ENCODE measurements at places on chromosomes 4 and X.

GRCh38 chr4:7686070-7686870, 251.5 kb upstream of the PSAPL1 start:
- no peak for DNase-seq

DNA sequence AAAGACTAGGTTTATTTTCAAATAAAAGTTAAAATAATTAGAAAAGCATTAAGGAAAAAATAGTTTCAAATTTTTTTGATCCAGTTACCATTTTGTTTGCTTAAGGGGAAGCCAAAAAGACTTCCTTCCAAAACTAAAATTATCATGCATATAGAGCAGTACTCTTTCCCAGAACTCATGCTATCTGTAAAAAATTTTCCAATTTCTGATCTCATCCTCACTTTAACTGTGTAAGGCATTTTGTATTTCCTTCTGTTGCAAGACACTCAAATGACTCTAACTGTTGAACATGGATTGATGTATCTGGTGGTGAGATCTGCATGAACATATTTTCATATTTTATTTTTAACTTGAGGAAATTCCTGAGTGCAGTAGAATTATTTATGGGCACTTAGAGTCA, 150.1 kb downstream of the ADAM29 start:
- DNase-seq: no peak

- DNase-seq: no peak
Observed at GRCh38 chrX:128759745-128760144, 707.5 kb upstream of the ACTRT1 start.

DNA sequence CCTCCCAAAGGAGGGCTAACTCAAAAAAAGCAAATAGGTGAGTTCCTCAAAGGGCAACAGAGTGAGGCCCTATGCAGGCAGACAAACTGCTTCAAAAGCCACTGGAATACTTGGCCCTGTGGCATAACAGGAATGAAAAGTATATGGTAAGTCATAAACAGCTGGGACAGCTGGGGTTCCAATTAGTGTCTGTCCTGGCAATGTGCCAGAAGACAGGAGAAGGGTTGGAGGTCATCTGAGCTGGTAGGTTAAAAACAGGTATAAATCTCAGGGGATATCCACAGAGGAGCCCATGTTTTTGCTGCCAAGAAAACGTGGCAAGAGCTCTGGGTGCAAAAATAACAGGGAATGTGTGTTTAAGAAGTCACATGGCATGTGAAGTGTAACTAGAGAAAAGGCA, 111.6 kb downstream of the APOOL start:
- DNase-seq: no peak

DNA sequence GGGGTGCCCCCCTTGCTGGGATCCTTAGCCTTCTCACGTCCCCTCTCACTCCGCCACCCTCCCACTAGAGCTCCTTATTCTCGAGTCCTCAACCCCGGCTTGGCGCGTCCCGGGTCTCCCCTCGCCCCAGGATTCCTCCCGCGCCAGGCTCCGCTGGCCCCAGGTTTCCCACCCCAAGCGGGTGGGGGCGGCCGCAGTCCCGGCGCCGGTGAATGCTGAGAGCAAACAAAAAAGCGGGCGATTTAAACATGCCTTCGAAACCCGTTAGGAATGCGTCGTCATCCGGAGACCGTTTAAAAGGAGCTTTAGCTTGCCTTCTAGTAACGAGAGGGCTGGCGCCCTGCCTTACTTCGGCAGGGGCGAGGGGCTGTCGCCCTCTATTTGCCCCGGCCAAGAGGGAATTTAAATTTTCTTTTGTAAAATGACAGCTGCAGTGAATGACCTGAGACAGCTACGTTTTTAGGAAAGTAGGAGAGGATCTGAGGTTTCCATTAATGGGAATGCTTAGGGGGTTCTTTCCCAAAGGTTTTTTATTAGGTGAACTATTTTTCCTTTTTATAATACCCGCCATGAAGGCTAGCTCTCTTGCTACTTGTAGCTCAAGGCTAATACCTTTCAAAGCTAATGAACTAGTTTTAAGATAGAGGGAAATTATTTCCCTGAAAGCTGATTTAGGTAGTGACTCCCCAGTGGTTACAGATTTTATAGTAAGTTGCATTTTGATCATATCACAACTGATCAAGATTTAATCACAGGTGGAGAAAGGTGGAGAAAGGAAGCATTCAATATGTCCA, 3.1 kb downstream of the JADE1 start:
- DNase-seq: peak; percentile 19

DNA sequence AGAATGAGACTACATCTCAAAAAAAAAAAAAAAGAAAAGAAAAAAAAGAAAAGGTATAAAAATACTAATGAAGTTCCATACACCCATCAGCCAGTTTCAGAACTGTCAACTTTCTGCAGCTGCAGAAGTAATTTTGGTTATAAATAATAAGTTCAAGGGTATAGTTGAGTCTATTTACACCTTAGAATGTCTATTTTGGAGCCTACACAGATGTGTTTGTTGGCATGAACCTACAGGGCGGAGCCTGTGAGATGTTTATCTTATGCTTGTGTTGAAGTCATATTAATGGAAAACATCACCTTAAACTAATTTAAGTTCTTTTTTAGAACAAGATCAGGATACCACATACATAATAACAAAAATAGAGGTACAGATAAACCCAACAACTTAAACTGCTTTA, 85.8 kb downstream of the RAPGEF2 start:
- DNase-seq: no peak

DNA sequence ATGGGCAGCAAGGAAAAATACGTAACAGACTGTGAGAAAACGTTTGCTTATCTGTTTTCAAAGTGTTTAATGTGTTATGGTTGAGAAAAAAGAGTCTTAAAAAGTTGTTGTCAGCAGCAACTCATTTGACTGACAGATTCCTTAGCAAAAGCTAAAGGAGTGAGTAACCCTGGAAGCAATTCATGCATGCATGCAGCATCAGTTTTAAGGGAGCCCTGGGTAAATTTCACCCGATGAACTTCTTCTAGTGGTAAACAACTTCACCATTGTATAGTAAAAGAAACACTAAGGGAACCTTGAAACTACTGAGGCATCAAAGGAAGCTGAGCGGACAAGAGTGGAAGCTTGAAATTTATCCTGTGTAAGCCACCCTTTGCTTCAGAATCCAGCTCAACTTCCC, 583.2 kb upstream of the INTU start:
- no peak for DNase-seq

- no peak for DNase-seq
Observed at GRCh38 chr4:181502611-181503010, 740.6 kb upstream of the TENM3 start.

DNA sequence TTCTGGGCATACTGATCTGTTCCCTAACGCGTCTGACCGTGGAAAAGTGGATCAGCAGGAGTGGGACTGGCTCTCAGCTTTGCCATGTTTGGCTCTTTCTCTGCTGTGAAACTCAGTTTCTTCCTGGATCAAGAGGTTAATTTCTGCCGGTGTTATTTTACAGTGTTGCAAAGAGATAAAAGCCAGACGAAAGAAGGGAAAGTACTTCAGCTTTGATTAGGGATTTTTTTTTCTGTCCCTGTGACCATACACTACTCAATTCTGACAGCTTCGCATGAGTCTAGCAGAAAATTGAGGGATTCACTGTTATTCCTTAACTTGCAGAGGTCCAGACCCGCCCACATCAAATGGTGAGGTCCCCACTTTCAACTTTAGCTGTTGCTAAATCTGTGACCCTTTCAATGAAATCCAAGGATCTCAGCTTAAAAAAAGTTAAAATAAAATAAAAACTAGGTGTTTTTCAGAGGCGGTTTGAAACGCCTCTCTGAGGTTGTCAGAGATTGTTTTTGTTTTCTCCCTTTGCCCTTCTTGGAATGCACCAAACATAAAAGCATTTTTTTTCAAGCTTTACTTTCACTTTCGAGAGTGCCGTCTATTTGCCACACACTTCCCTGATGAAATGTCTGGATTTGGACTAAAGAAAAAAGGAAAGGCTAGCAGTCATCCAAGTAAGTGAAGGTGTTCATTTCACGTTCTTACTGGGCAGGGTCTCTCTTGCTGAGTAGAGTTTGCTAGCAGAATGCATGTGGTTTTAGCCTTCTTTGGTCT, at the start of gene TLR3:
Gene TLR3, plus strand, starts transcription at position 576 of the 768 bp plus-strand sequence. CDS start 7,464 bp downstream, outside the sequence.
- no peak for DNase-seq

GRCh38 chr4:106062452-106062875, 167.2 kb downstream of the NPNT start:
- DNase-seq: no peak

- DNase-seq: no peak
Observed at GRCh38 chr4:87317527-87317926, 5.2 kb downstream of the HSD17B13 start.

GRCh38 chr4:40890199-40890598, 140.4 kb downstream of the NSUN7 start:
- DNase-seq: no peak

DNA sequence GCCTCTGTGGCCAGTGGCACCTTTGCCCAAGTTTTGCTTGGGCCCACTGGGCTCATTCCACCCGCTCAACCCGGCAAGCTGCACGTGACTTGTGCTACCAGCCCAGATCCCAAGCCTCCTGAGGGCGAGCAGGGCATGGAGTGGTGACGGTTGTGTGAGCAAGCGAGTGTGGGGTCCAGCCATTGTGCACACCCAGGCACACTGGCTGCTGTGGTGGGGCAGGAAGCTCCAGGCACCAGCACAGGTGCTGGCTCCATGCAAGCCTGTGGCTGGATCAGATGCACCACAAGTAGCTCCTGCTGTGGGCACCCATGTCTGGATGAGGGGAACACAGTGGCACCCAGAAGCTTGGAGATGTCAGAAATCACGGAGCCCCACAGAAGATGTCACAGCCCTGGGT, 557.0 kb upstream of the GNPDA2 start:
- DNase-seq: no peak

DNA sequence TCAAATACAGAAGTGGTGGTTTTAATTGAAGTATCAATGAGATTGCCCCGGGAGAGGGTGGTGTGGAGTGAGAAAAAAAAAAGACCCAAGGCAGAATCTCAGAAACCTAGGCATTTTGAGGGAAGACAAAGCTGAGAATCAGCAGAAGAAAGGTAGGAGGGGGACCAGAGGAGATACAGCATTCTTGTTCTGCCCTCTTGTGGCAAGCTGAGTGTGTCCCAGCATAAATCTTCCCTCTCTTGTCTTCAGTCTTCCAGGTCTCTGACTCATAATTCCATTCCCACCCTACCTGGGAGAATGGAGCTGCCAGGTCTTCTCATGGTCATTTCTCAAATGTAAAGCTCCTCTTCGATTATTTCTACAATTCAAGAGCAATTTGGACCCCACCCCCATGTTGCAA, 32.7 kb upstream of the MAGED1 start:
- no peak for DNase-seq

Measured in activated CD4-positive, alpha-beta T cell treated with anti-CD3 and anti-CD28 coated beads for 24 hours (primary cell).